ENCODE measurements at places on chromosomes 11 and 22. TPM values are rescaled to one million over a fixed set of nuclear protein-coding genes. Genes with fewer than 3 reads are reported as not detected.
A peak's percentile ranks its signal among the peaks of the same experiment; 100 is the strongest.

DNA sequence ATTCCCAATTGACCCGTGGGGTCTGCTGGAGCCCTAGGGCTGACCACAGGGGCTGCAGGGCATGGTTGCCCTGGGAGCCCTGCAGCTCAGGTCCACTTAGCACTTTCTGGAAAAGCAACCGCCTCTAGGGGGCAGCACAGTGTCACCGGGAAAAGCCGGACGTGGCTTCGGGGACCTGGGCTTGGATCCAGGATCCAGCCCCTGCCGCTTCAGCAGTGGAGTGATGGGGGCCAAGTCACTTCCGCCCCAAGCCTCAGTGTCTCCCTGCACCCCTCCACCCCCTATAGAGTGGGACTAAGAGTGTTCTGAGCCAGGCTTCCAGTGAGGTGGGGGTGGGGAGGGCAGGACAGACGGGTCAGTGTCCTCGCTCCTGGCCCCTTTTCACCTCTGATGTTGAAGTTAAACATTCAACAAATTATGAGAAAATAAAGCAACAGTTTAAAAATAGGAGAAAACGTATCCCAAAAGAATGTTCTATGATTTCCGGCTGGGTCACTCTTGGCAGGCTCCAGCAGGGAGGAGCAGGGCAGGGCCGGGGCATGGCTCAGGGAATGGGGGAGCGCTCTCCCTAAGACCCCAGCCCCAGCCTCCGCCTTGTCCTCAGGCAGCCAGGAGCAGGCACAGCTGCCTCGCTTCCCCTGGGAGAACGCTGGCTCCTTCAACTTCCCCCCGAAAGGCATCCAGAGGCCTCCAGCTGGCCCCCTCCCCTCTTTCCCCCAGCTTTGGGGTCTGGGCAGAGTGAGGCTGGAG, 96.5 kb upstream of the FGF3 start:
- peaks cover 7% of the 10 kb centered on the region for H3K27me3 ChIP-seq
- H3K4me3 ChIP-seq, result no peak overlapping the region
- H3K4me1 ChIP-seq, result no peaks in the 10 kb centered on the region
- peak; percentile 93 for DNase-seq
- no peak overlapping the region for H3K27ac ChIP-seq

Gene LRRC56
- total RNA-seq, result 0.54 TPM

Gene PANX3
- total RNA-seq, result not detected

Gene HBG2
- not detected for total RNA-seq

Gene OR2AG2
- total RNA-seq, result 0.31 TPM

DNA sequence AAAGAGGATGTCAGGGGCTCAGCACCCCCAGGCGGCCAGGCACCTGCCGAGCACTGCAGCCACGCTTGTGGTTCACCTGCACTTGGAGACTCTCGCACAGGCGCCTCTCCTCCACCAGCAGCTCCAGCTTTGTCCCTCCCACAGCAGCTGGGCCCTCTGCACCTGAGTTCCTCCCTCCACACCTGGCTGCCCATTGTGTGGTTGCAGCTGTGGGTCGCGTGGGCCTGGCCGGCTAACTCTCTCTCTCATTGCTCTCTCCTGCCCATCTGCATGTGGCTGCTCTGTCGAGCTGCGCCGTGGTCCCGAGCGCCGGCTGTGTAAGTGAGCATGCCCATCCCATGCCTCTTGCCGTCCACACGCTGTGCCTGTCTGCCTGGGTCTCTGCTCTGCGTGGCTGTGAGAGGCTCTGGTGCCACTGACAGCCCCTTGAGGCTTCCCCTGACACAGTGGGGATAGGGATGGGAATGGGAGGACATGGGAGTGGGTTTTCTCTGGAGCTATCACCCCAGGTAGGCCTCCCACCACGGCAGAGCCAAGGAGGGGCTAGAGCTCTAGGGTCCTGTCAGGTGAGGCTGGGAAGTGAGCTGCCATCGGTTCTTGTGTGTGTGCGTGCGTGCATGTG, 8.5 kb upstream of the ACR start:
- no peak overlapping the region for H3K27ac ChIP-seq
- no peak overlapping the region for H3K4me3 ChIP-seq
- peak; percentile 30 for DNase-seq
- H3K36me3 ChIP-seq, result no peaks in the 10 kb centered on the region
- H3K4me1 ChIP-seq, result peaks cover 5% of the 10 kb centered on the region
- peaks cover 49% of the 10 kb centered on the region for H3K27me3 ChIP-seq

DNA sequence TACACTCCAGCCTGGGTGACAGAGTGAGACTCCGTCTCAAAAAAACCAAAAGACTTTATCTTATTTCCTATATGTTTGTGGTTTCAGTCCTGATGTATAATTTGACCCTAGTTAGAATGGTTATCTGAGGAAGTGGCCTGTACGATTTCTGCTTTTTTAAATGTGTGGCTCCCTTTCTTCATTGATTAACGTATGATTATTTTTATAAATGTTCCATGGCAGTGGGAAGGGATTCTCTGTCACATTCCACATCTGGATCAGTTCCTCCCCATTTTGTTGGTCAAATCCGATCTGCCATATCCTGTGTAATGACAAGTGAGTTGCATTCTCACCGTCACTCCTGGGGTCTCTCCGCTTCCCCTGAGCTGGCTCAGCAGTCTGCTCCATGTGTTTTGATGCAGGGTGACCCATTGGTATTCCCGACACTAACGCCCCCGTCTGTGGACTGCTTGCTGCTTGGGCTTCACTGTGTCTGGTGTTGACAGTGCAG, 20.3 kb downstream of the NEAT1 start:
- no peaks in the 10 kb centered on the region for H3K27me3 ChIP-seq
- no peaks in the 10 kb centered on the region for H3K4me1 ChIP-seq
- no peaks in the 10 kb centered on the region for H3K36me3 ChIP-seq
- H3K4me3 ChIP-seq, result no peak overlapping the region
- DNase-seq, result no peak

Gene RIBC2
- 2.2 TPM for total RNA-seq

DNA sequence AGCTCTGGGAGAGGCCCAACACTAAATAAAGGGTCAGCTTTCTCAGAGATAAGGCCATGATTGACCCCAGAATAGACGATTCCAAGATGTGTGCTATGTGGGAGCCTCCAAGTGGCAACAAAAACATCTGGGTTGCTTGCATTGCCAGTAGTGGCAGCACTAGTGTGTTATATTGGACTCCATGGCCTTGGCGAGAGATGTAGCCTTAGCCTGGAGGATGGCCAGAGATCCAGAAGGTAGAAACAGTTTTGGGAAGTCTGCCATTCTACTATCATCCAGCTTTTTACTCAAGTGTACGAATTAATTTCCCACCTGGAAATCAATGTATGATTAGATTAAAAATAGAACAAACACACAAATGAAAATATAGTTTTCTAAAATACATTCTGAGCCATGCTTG, 3.0 kb downstream of the OR8D4 start:
- peaks cover 10% of the 10 kb centered on the region for H3K4me1 ChIP-seq
- no peaks in the 10 kb centered on the region for H3K36me3 ChIP-seq
- no peak overlapping the region for H3K27ac ChIP-seq

GRCh38 chr11:121538054-121538453, 85.3 kb upstream of the SORL1-AS1 start:
- peaks cover 7% of the 10 kb centered on the region for H3K36me3 ChIP-seq
- DNase-seq, result no peak
- peaks cover 4% of the 10 kb centered on the region for H3K4me1 ChIP-seq
- no peak overlapping the region for H3K4me3 ChIP-seq
- H3K27ac ChIP-seq, result no peak overlapping the region
- H3K27me3 ChIP-seq, result no peaks in the 10 kb centered on the region

Gene CYP2D6
- total RNA-seq, result 1.3 TPM

GRCh38 chr11:121931748-121932352, 184.2 kb downstream of the BLID start:
- H3K27ac ChIP-seq, result no peak overlapping the region
- no peak overlapping the region for H3K4me3 ChIP-seq
- H3K4me1 ChIP-seq, result peaks cover 43% of the 10 kb centered on the region
- peaks cover 8% of the 10 kb centered on the region for H3K27me3 ChIP-seq
- no peak for DNase-seq
- H3K36me3 ChIP-seq, result no peaks in the 10 kb centered on the region

Gene TPBGL
- 0.21 TPM for total RNA-seq

Gene C2CD2L
- 2.3 TPM for total RNA-seq

- H3K27ac ChIP-seq, result no peak overlapping the region
- no peak overlapping the region for H3K4me3 ChIP-seq
- no peak for DNase-seq
- no peaks in the 10 kb centered on the region for H3K27me3 ChIP-seq
- peaks cover 12% of the 10 kb centered on the region for H3K4me1 ChIP-seq
- H3K36me3 ChIP-seq, result no peaks in the 10 kb centered on the region
Observed at GRCh38 chr22:36640106-36640672, 63.4 kb downstream of the CACNG2 start.

DNA sequence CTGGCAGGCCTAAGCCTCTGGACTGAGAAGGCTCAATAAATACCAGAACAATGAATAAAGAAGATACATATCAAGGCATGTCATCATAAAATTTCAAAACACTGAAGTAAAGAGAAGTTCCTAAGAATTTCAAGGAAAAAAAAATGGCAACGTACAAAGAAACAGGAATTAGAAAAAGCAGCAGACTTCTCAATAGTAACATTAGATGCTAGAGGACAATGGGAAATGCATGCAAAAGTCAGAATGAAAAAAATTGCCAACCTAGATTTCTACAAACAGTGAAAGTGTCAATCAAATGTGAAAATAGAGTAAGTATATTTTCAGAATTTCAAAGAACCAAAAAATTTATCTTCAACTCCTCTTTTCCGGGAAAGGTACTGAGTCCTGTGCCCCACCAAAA, 125.0 kb downstream of the KCNC1 start:
- no peak overlapping the region for H3K27ac ChIP-seq
- no peak for DNase-seq
- no peaks in the 10 kb centered on the region for H3K27me3 ChIP-seq
- peaks cover 13% of the 10 kb centered on the region for H3K4me1 ChIP-seq
- no peaks in the 10 kb centered on the region for H3K36me3 ChIP-seq

DNA sequence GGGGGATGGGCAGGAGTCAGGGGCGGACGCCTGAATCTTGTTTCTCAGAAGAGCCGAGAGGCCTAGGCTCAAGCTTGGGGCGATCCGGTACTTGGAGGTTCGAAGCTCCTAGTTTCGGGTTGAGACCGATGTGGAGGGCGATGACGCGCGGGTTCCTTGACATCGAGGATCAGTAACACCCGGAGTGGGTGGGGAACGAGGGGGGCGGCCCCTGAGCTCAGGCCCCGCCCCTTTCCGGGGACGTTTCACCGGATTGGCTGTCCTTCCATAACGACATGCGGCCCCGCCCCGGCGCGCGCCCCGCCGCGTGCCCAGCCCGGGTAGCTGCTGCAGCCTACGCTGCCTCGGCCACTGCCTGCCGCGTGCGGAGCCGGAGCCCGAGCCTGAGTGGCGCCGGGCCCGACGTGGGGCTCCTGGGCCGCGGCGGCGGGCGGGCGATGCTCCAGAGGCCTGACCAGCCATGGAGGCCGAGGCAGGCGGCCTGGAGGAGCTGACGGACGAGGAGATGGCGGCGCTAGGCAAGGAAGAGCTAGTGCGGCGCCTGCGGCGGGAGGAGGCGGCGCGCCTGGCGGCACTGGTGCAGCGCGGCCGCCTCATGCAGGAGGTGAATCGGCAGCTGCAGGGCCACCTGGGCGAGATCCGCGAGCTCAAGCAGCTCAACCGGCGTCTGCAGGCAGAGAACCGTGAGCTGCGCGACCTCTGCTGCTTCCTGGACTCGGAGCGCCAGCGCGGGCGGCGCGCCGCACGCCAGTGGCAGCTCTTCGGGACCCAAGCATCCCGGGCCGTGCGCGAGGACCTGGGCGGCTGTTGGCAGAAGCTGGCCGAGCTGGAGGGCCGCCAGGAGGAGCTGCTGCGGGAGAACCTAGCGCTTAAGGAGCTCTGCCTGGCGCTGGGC, at the start of gene CCDC85B:
Gene CCDC85B, plus strand, starts transcription at position 350 of the 895 bp plus-strand sequence. Its CDS starts 111 bp downstream, at position 461.
- H3K27me3 ChIP-seq, result peaks cover 25% of the 10 kb centered on the region
- DNase-seq, result peak; percentile 94
- no peak within 1 kb of the TSS for H3K27ac ChIP-seq
- peaks cover 32% of the 10 kb centered on the region for H3K4me1 ChIP-seq
- H3K36me3 ChIP-seq, result peaks cover 7% of the 10 kb centered on the region

Gene IL10RA
- total RNA-seq, result 0.23 TPM

DNA sequence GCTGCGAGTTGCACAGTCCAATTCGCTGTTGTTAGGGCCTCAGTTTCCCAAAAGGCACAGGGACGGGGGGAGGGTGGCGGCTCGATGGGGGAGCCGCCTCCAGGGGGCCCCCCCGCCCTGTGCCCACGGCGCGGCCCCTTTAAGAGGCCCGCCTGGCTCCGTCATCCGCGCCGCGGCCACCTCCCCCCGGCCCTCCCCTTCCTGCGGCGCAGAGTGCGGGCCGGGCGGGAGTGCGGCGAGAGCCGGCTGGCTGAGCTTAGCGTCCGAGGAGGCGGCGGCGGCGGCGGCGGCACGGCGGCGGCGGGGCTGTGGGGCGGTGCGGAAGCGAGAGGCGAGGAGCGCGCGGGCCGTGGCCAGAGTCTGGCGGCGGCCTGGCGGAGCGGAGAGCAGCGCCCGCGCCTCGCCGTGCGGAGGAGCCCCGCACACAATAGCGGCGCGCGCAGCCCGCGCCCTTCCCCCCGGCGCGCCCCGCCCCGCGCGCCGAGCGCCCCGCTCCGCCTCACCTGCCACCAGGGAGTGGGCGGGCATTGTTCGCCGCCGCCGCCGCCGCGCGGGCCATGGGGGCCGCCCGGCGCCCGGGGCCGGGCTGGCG, at the start of gene BCR:
Gene BCR, plus strand, starts transcription at position 209 of the 592 bp plus-strand sequence. CDS start 452 bp downstream, outside the sequence.
- peaks cover 41% of the 10 kb centered on the region for H3K4me1 ChIP-seq
- peak; percentile 78 for DNase-seq
- no peak within 1 kb of the TSS for H3K27ac ChIP-seq
- H3K4me3 ChIP-seq, result peak within 1 kb of the TSS; percentile 66
- H3K27me3 ChIP-seq, result peaks cover 11% of the 10 kb centered on the region

DNA sequence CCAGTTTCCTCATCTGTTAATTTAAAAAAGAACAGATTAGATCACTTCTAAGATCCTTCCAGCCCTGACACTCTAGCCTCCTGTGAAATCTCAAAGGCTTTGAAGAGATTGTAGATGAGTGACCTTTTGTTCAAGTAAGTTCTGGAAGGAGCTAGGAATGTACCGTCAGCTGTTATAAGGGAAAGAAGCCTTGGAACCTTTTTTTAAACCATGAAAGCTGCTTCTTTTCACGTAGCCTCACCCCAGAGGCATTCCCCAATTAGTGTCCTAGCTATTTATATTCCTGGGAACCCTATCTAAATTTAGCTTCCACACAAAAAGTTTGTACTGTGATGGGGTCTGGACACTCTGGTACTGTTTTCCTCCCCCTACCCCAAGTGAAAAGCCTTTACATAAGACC, 35.8 kb upstream of the SLN start:
- H3K4me1 ChIP-seq, result no peaks in the 10 kb centered on the region
- no peaks in the 10 kb centered on the region for H3K27me3 ChIP-seq
- no peak overlapping the region for H3K27ac ChIP-seq
- DNase-seq, result peak; percentile 13
- H3K36me3 ChIP-seq, result no peaks in the 10 kb centered on the region
- no peak overlapping the region for H3K4me3 ChIP-seq

DNA sequence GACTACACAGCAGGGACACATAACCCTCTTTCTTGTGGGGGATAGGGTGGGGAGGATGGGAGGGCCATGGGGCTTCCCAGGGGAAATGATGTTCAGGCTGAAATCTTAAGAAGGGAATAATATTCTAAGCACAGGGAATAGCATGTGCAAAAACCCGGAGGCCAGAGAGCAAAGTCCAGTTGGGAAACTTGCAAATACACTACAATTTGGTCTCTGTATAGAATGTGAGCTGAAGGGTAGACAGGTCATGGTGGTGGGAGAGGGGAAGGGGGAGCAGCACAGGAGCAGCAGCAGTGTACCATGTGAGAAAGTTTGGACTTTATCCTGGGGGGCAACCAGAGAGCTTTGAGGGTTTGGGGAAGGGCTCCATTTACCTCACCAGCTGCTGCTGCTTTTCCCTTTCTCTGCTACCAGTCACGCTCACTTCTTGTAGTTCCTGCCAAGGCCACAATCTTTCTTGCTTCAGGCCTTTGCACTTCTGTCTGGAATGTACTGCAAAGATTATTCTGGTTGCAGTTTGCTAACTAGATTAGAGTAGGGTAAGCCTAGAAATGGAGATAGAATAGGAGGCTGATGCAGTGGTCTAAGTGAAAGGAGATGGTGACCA, 43.0 kb downstream of the KREMEN1 start:
- no peaks in the 10 kb centered on the region for H3K4me1 ChIP-seq
- H3K27ac ChIP-seq, result no peak overlapping the region
- DNase-seq, result no peak
- H3K4me3 ChIP-seq, result no peak overlapping the region
